ENCODE measurements at places on chromosomes 2 and 18.

GRCh38 chr2:66069937-66070720 lies 364.8 kb upstream of the MEIS1 start:
- DNase-seq = no peak

DNA sequence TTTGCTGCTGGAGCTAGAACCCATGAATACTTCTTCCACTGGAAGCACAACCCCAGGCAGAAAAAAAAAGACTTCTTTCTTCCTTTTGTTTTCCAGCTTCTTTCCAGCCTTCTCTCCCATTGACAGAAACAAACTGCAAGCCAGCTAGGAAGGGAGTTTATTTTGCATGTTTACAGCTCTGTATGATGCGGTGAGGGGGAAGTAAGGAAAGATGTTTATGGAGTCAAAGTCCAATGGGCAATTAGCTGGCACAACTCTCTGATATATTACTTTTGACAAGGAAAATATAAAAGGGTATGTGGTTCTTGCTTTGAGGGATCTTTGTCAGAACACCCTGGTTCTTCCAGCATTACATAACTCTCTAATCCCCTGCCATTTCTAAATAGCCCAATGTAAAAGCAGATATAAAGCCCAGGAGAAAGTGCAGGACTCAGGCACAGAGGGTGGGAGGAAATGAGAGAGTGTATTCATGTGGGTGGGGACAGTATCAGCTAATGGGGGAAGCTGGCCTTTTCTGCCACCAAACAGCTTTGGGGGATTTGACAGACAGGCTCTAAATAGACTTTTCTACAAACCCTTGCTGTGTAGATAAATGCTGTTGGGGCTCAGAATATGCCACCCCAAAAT lies 9.3 kb upstream of the NMS start:
- DNase-seq = no peak

- DNase-seq = no peak
These were observed 7.3 kb downstream of the CEBPZ start for GRCh38 chr2:37224063-37224462.

DNA sequence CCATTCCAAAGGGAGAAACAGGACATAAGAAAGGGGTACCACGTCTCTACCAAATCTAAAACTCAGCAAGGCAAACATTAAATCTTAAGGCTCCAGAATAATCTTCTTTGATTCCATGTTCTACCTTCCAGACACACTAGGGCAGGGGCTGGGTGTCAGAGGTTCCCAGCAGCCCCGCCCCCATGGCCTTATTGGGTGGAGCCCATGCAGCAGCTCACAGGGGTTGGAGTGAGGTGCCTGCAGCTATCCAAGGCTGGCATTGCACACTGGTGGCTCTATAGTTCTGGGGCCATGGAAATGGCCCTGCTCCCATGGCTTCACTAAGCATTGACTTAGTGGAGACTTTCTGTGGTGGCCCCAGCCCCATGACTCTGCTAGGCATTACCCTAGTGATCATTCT lies 14.9 kb upstream of the OSR1 start:
- no peak for DNase-seq

DNA sequence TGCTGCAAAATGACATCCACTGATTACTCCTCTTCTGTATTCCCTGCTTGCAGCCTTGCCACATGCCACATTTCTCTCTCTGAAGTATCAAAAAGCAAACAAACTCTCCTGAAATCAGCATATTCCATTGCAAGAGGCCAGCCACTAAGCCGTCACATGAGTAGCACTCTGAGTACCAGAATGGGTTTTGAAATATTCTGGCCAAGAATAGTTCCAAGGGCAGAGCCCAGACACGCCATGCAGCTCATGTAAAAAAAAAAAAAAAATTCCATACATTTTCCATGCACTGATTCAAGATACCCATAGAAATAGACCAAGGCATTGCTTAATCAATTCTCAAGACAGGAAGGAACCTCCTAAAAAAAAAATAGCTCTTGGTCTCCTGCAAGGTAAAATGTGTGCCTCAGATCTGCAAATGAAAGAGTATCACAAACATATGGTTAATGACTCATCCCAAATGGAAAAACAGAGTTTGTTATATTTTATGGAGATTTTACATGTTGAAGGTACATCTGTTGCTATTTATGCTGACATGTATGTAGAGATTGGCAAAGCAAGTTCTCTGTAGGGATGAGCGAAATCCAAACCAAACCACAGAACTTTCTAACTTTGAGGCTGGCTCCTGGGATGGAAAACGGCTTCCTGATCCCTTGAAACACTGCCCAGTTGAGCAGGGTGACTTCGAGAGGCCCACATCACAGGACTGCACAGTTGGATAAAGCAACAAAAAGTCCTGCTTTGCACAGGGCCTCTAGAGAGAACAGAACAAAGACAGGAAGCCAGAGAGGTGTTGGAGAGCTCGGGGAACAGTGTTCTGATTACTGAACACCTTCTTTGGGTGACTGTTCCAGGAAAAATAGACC lies 346.2 kb downstream of the ZNF521 start:
- DNase-seq = no peak

GRCh38 chr18:10771053-10771709 lies 245.4 kb downstream of the NAPG start:
- DNase-seq = peak; percentile 41

DNA sequence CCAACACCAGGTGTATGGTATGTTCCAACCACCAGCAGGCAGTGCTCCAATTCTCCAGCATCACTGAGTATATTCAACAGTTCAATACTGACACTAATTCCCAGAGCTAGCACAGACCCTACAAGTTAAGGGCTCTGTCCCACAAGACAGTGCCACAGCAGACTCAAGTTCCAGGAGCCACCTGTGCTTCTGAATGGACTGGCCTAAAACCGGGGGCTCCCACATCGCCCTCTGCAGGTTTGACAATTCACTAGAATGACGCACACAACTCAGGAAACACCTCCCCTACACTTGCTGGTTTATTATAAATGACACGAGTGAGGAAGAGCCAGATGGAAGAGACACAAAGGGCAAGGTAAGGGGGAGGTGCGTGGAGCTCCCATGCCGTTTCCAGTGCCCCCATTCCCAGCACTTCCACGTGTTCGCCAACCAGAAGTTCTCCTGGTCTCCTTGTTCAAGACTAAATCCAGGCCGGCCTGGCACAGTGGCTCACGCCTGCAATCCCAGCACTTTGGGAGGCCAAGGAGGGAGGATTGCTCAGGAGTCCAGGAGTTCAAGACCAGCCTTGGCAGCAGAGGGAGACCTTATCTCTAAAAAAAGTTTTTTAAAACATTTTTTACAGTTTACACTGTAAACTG lies 12.2 kb upstream of the ATP6V1B1 start:
- DNase-seq = no peak

DNA sequence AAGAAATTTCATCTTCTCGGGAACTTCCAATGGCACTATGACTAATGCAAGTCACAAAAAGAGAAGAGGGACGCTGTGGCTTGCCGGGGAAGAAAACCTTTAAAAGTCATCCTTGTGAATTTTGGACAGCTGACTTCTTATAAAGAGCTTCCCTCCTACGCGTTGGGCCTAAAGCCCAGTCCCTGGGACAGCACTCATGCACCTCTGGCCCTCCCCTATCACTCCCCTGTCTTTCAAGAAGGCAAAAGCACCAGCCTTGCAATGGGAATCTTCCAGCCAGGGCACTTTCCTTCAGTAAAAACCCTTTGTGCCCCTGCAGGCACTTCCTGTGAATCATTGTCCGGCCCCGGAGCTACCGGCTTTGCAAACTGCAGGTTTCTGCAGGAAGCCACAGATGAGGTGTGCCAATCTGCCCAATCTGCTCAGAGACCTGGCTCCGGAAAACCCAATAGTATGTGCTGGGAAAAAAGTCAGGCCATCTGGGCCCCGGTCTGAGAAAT lies 7.1 kb downstream of the MREG start:
- no peak for DNase-seq

DNA sequence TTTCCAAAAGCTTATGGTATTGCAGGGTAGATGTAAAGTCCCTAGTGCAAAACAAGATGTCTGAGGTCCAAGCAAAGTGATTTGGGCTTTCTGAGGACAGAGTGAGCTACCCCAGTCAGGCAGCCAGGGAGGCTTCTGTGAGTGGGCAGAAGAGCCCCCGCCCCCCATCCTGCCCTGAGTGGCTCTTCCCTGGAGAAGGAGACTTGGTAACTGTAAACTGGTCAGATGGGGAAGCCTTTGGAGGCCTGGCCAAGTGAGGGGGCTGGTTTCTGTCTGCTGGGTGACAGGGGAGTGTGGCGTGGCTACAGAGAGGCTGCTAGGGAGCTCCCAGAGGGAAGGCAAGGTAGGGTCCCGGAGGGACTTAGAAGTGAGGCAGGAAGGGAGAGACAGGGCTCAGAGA lies 181.3 kb upstream of the HAAO start:
- DNase-seq = no peak

GRCh38 chr2:144224472-144224871 lies 295.4 kb downstream of the ZEB2 start:
- DNase-seq = no peak

DNA sequence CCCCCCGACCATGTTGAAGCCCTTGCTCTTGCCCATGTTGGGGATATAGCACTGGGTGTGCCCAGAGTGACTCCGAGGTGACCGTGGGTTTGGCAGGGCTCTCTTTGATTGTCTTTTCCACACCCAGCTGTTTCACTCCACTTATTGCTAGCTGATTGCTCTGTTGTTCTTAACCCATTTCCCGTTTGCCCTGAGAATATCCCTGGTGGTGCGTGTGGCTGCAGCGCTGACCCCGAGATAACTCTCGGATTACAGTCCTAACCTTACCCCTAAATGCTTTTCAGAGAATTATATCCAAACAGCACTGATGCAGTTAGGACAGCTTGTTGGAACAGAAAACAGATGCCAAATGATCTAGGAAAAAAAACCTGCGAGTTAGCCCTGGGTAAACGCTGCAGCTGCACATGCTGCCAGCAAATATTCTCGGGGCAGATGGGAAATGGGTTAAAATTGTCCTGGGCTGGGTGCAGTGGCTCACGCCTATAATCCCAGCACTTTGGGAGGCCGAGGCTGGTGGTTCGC lies 34.3 kb upstream of the SNORC start:
- DNase-seq = no peak

- DNase-seq = no peak
These were observed 56.4 kb downstream of the ICOS start for GRCh38 chr2:203993011-203993410.
